Spleen (tissue), 13 donors: ENCODE measurements at places on chromosomes 1 and 21. TPM values are rescaled to one million over a fixed set of nuclear protein-coding genes. Genes with fewer than 3 reads are reported as not detected.

Gene MSH4
- total RNA-seq, result 0.20 TPM

DNA sequence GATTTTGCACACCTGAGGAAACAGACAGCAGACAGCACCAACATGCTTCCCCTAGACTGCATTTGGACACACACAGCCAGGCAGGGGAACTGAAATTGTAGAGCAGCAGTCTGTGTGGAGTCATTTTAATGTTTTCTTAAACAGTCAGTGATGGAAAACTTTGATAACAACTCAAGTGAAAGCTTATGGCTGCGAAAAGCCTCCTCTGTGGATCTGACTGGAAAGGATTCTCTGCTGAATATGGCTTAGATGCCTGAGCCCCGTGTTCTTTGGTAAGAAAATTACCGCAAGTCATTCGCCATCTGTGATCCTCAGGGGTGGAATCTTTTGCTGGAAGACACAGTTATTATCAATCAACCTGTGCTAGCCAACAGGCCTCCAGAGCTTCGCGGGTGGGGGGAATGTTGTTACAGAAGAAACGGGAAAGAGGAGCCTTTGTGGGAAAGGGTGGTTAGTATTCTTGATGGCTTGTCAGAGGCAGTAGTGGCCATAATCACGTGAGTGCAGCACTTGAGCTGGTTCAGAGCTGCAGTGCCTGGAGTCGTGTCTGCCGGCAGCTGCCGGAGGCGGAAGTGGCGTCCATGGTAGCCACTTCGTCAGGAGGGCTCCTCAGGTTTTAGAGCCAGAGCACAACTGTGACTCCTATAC lies 204.7 kb downstream of the ST6GALNAC3 start:
- no peak for DNase-seq

Gene FCRL5
- 73.4 TPM for total RNA-seq

DNA sequence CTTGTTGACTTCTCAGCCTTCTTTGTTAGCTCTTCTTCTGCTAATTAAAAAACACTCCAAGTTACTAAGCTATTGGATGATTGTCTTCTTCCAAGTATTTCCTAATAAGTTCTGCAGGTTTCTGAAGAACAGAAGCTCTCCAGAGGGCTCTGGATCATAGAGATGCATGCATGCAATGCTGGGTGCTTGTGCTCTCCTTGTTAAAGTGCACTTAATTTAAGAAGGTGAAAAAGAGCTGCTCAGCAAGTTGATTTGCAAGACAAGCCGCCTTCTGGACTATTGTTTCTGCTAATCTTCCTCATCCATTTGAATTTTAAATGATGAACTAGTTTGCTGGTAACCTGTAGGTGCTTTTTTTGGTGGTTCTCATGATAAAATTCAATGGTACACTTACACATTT lies 16.1 kb downstream of the RRP15 start:
- no peak for DNase-seq

- DNase-seq, result no peak
Observed at GRCh38 chr1:214019499-214019898, 31.7 kb downstream of the PROX1 start.

DNA sequence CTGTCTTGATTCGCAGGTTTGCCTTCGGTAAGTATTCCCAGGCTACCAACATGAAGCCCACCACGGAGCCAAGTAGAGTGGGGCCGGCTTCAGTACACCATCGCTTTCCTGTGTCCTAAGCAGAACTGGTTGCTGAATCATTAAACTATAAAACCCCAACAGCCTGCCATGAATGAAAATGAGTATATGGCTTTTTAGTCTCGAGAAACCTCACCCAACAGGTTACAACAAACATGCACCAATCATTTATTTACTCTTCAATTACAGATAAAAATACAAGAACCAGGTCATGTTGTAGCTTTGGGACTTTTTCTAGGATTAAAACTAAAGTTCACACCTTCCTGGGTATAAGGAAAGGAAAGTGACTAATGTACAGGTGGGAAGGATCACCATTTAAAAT lies 7.6 kb downstream of the TMPRSS2 start:
- DNase-seq, result no peak

GRCh38 chr1:55428944-55429931 lies 214.1 kb upstream of the USP24 start:
- DNase-seq, result no peak

GRCh38 chr1:2547210-2548067 lies 8.7 kb upstream of the TNFRSF14 start:
- DNase-seq, result peak; percentile 92

- peak; percentile 31 for DNase-seq
Observed at GRCh38 chr1:26009796-26010447, 11.7 kb upstream of the EXTL1 start.

GRCh38 chr21:37837381-37837780 lies 78.9 kb downstream of the KCNJ6 start:
- DNase-seq, result no peak

GRCh38 chr1:159005161-159005560 lies 4.5 kb upstream of the IFI16 start:
- DNase-seq, result no peak

Gene CFHR5
- not detected for total RNA-seq

DNA sequence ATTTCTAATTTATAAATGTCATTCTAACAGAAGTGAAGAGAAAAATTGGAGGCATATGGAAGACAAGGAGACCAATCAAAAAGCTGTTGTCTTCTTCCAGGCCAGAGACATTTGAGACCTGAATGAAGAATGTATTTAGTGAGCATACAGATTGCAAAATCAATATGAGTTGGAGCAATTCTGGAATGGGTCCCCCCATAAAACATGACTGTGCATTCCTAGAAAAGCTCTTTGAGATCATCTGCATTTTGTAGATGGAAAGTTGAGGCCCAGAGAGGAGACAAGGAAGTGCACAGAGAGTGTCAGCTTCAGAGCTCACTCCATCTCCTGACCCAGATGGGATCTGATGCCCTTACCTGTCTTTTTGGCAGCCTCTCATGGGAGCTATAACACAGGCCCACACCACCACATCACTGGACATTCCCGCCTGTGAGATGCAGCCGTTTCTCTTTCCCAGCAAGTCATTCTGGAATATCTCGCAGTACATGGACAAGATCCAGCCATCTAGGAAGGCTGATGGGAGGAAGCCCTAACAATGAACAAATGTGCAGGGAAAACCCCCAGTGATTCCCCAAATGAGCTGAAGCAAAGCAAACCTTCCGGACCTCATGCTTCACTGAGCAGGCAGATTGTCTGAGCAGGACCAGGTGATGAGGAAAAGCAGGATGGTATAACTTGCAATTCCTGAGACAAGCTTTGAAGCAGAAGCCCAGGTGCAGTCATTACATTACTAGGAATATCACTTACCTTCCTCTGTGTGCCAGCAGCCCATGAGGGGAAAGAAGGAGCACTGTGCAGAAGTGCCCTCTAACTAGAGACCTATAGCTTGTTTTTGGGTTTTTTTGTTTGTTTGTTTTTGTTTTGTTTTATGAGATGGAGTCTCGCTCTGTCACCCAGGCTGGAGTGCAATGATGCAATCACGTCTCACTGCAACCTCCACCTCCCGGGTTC lies 445.6 kb downstream of the PLPP3 start:
- no peak for DNase-seq
